Foreskin keratinocyte (primary cell): ENCODE measurements at places on chromosomes 3 and 15. TPM values are rescaled to one million over a fixed set of nuclear protein-coding genes. Genes with fewer than 3 reads are reported as not detected.

DNA sequence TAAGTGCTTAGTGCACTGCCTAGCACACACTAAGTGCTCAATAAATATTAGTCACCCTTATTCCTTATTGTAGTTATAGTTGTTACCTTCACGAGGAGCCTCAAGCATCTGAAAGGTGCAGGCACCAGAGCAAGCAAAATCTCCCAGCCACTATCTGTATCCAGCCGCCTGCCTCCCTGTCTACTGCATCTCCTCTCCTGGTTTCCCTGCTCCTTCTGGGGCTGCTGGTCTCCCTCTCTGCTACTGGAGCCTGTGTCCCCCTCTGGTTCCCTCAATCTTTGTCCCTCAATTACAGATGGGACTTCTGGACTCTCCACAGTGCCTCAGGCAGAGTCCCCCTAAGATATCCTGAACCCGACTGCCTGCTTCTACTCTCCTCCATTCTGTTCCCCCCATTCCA is 18.8 kb downstream of the MYL3 start:
- DNase-seq, result no peak

GRCh38 chr15:57054204-57054750 is 135.8 kb downstream of the TCF12 start:
- no peak for DNase-seq

DNA sequence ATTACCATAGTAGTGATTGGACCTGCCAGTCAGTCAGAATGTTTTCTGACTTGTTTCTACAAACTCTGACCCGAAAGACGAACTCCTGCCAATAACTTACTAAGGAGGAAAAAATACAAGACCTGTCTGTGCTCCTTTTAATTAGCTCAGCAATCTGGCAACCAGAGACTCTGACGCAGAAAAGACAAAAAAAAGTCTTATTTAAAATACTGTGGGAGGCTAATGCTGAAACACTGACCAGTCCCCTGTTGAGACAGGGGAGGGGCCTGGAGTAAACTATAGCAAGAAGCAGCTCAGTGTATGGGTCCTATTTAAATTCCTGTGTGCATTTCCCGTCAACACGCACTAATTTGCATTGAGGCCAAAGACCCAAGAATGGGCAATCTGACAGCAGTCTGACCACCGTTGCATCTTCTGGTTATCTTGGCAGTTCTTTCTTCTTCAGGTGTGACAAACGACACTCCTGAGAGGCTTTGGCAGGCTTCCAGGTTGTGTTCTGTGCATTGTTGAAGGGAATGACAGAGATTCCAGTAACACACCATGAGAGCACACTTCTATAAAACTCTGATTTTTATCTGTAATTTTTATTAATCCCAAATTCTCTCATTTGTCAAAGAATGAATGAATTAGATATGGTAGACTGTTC is 1114.3 kb downstream of the IGSF11 start:
- DNase-seq, result no peak

IQSEC1 gene
- total RNA-seq, result 7.9 and 9.3 TPM in 2 replicates

DNA sequence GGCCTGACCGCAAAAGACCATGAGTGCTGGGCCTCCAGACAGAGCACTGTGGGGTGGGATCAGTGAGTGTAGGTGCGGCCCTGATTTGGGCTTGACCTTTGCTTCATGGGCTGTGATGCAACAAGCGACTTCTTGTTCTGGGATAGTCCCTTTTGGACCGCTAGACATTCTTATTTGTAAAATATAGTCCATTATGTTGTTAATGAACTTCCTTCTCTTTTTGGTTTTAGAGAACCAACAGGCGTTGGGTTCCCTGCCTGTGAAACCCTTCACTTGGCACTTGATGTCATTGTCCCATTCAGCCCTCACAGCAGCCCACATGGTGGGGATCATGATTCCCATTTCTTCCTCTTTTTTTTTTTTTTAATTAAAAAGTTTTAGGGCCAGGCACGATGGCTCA is 15.8 kb upstream of the TRH start:
- DNase-seq, result no peak

DNA sequence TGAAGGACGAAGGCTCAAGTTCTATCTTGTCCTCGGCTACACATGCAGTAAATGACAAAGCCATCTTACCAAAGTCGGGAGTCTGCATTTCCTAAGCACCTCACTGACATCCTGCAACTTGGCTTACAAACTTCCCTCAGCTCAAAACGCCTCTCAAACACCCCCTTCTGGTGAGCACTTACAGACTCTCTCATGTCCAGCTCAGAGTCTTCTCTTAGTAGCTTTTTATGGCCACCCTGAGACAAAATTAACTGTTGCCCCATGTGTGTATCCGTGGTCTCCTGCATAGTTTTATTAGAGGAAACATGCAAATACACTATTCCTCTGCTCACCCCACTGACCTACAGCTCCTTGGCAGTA is 819.7 kb downstream of the FHIT start:
- DNase-seq, result no peak

GRCh38 chr3:149813367-149814281 is 609 bp downstream of the RNF13 start:
- peak; percentile 65 for DNase-seq

SLC12A1 gene
- total RNA-seq, result not detected in 2 replicates

DNA sequence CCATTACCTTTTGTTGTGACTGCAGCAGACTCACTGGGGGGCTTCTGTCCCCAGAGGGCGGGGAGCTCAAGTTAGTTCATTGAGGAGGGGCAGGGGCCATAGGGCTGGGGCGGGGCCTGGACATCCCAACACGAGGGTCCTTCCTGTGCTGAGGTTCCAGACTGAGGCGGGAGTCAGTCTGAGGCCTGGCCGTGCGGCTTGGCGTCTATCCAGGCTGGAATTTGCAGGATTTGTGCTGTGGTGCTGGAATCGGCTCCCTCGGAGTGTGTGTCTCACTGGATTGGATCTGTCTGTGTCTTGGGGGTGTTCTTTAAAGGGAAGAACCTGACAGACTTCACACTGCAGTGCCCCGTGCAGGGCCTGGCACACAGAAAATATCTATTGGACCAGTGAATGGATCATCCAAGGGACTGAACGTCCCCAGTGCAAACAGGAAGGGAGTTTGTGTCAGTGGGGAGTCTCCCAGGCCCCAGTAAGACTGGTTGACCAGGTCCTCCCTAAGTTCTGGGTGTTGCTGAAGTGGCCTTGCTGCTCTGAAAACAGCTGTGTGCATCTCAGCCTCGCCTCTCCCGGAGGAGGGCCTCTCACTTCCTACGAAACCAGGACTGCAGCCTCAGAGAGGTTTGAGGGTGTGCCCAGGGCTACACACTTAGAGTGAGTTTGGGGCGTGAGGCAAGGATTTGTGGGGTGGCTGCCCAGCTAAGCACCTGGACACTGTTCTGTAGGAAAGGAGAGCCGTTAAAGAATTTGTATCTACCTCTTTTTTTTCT is 26.1 kb downstream of the GOLGA6L2 start:
- DNase-seq, result no peak

DNA sequence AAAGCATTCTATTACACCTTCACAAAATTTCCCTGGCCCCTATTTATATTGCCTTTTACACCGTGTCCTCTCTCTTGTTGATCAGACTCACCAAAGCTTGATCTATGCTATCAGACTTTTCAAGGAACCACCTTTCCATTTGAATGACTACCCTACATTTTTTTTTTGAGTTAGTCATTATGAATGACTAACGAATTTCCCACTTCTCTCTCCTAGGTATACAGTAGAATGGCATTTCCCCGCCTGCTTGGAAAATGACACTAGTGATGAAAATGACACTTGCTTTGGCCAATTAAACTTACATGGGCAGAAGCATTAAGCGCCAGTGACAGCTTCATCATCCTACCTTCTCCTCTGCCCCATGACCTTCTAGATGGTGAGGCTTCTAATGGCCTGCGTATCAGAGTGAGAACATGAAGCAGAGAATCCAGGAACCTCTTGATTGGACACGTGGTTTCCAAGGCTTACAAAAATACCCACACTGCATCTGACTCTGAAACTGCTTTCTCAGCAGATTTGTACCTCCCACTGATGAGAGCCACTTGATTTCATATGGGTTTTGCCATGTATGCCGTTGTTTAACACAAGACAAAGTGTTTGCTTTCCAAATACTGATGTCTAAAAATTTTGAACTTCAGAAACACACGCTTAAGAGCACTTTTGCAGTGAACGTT is 370.5 kb downstream of the CTNNB1 start:
- no peak for DNase-seq

DNA sequence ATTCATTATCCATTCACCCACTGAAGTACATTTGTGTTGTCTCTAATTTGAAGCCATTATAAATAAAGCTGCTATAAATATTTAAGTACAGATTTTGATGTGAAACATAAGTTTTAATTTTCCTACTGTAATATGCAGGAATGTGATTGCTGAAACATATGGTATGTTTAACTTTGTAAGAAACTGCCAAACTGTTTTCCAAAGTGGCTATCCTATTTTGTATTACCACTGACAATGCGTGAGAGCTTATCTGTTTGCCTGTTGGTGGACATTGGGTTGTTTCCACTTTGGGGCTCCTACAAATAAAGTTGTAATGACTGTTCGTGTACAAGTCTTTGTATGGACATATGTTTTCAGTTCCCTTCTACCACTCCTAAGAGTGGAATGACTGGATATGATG is 2.5 kb downstream of the WDR93 start:
- no peak for DNase-seq

DNA sequence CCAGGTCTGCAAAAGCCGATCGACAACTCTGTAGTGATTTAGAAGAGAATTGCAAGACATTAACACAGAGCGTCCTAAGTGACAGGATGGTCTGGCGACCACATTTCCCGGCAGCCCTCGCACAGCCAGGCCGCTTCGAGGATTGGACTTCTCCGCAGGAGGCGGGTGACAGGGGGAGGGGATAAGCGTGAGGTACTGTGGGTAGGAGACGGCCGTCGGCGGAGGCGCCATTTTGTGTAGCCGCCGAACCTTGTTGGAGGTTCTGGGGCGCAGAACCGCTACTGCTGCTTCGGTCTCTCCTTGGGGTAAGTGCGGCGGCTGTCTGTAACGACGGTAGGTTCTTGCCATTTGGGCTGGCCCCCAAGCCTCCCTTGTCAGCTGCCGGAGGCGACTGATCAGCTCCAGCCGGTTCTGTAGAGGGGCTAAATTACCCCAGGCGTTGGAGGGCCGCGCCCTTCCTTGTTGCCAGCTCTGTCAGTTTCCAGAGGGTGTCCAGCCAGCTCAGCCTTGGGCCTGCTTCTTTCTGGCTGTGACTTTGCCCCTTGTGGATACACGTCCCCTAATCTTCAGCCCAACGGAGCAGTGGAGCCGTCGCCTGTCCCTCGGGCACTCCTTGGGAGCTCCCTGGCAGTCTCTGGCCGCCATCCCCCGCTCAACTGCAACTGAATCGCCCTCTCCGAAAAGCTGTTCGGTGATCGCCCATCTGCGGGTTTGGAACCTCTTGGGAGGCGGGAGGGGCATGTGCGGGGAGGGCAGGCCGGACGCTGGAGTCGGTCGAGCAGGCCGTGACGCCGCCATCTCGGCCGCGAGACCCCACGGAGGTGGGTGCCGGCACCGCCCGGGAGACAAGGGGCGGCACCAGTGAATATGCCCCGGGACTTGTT is at the start of gene RBM5:
RBM5 (plus strand) TSS at position 195 of the 884 bp plus-strand sequence. CDS start 1,516 bp downstream, outside the sequence.
- DNase-seq, result peak; percentile 63

HCN4 gene
- under 0.01 TPM in 1 of 2 replicates, not detected in the other for total RNA-seq

PLCH1 gene
- total RNA-seq, result 0.10 and 0.14 TPM in 2 replicates

CCDC80 gene
- 24.5 and 25.0 TPM in 2 replicates for total RNA-seq

CADM2 gene
- total RNA-seq, result not detected in 2 replicates

- DNase-seq, result no peak
These were observed 109.0 kb upstream of the ADAMTS9 start for GRCh38 chr3:64796607-64797399.

- DNase-seq, result peak; percentile 68
These were observed 40.9 kb upstream of the MRPL3 start for GRCh38 chr3:131543714-131544113.

MED12L gene
- 0.34 and 0.35 TPM in 2 replicates for total RNA-seq

- DNase-seq, result no peak
These were observed 110.9 kb upstream of the ATP2B2 start for GRCh38 chr3:10616321-10616720.

- peak; percentile 73 for DNase-seq
These were observed 594.0 kb upstream of the UBE2E2 start for GRCh38 chr3:22609139-22609538.

DNA sequence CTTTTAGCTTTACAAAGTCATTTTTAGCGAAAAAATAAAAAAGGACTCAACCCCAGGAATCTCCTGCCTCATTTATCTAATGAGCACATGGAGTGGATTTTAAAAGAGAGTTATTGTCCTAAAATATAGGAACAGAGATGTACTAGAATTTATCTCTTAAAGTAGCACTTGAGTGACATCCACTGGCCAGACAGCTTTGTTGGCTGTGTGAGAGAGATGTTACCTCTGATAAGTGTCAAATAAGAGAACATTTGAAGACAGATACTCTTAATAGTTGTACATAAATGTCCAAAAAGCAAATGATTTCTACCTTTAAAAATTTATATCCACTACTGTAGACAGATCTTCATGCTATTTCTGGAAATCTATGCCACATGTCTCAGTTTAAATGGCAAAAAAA is 12.3 kb upstream of the MFSD1 start:
- DNase-seq, result no peak

GP5 gene
- total RNA-seq, result not detected in 2 replicates

- no peak for DNase-seq
These were observed 47.9 kb upstream of the OSBPL11 start for GRCh38 chr3:125643172-125643571.

MAGI1 gene
- 9.6 and 11.2 TPM in 2 replicates for total RNA-seq

DNA sequence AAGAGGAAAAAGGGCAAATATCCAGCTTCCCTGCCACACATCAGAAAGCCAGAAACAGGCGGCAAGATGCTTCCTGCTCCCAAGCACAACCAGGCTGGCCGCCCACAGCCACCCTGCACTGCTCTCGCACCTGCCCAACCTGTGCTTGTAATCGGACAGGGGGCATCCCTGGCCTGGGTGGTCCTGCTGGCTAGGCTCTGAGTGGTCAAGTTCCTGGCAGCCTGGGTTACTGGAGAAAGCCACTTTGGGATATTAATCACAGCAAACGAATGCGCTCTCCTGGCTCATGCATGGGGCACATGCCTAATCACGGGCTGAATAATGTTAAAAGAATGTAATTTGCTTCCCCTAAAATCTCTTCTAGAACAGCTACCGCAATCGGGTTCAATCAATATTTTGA is 442.4 kb downstream of the MCTP2 start:
- DNase-seq, result no peak

- DNase-seq, result no peak
These were observed 38.9 kb upstream of the PIK3CB start for GRCh38 chr3:138873471-138874278.

GRCh38 chr3:23096041-23096440 is 107.1 kb upstream of the UBE2E2 start:
- no peak for DNase-seq

- no peak for DNase-seq
These were observed 334.5 kb upstream of the KCNMB2 start for GRCh38 chr3:178201714-178202113.

- no peak for DNase-seq
These were observed 36.2 kb downstream of the ZXDC start for GRCh38 chr3:126439346-126439967.

C3orf18 gene
- 5.0 and 5.4 TPM in 2 replicates for total RNA-seq

ERC2 gene
- not detected in 2 replicates for total RNA-seq
